ENCODE measurements at places on chromosomes 13 and 19.
A peak's percentile ranks its signal among the peaks of the same experiment; 100 is the strongest.

DNA sequence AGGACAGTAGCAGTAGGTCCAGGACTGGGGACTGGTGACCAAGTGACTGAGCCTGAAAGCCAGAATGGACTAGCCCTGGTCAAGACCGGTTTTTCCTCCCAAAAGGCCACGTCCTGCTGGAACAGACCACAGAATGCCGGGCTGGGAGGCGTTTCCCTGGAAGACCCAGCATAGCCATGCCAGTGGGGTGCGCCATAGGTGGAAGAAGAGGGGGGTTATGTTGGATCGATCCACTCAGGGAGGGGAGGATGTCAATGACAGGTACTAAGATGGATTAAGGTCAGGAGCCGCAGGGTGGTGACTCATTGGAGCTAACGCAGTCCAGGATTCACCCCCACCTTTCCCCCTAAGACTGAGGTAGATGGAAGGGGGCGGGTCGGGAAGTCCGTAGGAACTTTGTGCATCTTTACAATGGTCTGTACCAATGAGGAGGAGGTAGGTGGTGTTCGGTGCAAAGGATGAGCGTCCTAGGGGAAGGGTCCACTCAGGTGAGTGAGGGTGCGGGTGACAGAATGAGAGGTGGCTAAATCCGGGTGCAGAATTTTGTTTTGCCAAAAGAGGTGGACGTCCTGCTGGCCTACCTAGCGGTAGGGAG lies 21.0 kb downstream of the VASP start:
- no peak for DNase-seq

DNA sequence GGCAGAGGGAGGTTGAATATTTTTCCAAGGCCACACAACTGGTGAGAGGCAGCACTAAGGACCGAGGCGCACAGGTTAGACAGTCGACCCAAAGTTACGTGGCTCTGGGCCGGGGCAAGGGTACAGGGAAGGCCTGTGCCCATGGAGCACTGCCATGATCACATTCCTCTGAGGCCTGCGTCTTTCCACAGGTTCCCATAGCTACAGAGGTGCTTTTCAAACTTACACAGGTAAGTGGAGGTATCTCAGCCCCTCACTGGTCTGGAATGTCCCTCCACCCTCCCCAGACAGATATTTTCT lies 814 bp downstream of the ZNF211 start:
- DNase-seq: no peak

- no peak for DNase-seq
These were observed 884.3 kb upstream of the PCDH20 start for GRCh38 chr13:62299988-62300387.

GRCh38 chr19:50025794-50026549 lies at the start of gene ZNF473:
TSS of gene ZNF473 (plus strand) at chr19:50026005. CDS start at chr19:50031083, 5,078 bp downstream.
- DNase-seq: peak; percentile 84

DNA sequence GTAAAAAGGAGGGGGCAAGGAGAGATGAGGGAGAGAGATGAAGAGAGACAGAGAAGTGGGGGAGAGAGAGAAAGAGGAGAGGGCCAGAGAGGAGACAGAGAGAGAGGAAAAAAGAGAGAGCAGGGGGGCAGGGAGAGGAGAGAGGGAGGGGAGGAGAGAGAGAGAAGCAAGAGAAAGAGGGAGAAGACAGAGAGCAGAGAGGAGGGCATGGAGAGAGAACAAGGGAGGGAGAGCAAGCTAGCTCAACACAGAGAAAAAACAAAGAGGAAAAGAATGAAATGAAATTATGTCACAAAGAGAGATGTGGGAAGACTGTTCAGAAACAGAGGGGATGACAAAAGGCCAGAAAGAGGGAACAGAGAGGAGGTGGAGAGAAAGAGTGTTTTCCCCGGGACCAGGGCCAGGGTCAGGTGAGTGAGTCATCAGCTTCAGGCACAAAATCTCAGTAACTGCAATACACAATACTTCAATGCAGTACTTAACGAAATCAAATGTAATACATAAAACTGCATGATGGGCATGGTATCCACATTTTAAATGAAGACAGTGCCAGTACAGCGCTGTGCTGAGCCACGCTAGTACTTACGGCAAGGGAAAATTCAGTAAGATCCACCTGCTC lies 4.8 kb downstream of the KLK7 start:
- no peak for DNase-seq

- DNase-seq: peak; percentile 66
These were observed 27.2 kb downstream of the PBX4 start for GRCh38 chr19:19591133-19591825.

- no peak for DNase-seq
These were observed 71.1 kb downstream of the PIBF1 start for GRCh38 chr13:72853000-72853399.

DNA sequence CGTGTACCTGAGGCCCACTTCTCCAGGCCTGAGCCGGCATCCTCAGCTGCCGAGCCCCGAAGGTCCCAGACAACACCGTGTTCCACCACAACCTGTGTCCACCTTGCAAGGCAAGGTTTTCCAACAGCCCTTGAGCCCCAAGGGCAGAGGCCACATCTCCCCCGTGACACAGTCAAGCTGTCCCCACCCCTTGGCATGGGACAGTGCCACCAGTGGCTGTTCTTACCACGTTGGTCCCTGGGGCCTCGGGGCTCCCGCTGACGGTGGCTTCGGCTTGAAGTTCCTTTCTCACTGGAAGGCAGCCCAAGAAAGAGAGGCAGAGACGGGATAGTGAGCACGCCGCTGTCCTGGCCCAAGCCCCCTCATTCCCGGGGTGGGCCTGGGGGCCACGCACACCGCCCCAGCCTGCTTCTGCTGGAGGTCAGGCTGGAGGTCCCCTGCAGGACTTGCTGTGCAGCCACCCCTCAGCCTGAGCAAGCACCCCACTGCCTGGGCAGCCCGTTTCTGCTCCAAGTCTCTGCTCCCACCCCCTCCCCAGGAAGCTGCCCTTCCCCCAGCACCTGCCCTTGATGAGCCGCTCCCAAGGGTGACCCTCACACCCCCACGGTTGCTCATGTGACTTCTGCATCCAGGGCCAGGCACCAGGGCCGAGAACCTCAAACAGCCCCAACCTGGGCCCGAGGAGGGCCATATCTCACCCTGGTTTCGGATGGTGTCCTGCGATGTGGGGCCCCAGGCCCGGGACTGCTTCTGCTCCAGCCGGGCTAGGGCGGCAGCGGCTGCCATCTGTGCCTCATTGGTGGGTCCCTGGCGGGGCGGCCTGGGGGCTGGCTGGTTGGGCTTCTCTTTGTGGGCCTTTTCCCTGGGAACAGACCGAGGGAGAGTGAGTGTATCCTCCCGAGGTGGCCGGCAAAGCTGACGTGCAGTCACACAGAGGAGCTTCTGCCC lies 4.1 kb downstream of the UBXN6 start:
- DNase-seq: no peak

DNA sequence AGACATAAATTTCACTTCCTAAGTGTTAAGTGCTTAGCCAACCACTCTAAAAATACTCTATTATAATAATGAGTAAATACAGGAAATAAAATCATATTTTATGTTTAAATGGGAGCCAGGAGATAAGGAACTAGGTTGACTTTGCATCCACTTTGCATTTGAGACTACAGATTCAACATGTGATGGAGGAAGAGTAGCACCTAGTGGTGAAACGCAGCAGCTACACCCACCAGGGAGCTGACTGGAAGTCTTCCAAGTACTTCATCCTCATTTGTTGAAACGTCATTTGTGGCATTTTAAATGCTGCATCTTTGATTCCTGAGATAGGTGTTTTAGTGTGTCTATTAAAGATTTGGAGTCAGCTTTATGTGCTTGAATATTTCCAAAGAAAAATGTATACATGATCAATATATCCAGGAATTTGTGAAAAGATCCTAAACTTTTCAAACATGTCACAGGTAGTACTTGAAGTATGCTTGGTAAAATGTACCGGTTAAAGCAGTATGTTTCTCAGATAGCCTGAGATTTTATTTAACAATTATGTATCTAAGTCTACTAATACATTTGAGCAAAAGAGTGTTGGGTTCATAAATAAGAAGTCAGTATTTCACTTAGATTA lies 17.4 kb upstream of the KCTD12 start:
- DNase-seq: peak; percentile 32

DNA sequence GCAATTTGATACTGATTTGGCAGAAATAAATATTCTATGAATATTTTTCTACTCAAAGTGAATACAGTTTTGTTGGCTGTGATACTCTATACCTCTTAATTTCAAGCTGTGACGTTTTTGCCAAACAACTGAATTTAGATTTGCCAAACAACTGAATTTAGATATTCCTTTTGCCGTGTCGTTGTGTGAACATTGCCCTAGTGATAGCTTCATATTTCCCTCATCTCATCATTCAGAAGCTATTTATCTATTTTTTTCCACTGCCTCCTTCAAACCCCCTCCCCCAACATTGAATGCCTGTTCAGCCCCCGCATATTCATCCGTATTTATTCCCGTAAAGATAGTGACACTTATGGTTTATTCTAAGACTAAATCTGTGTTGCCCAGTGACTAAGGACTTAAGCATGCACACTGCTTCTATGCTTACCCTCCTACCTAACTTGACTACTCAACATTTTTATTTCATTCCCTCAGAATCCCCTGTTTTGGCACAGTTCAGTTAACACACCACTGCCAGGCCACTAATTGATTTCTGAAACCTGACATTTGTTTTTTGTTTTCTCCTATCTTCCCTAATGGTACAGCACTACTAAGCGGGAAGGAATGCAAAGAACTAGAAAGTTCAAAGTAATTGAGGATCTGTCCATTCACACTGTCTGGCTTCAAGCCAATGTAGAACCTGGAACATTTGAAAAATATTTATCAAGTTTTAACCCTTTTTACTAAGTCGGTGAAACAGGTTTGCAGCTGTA lies 2.8 kb upstream of the KLF5 start:
- DNase-seq: no peak

GRCh38 chr13:110574161-110574560 lies 12.6 kb upstream of the RAB20 start:
- no peak for DNase-seq

GRCh38 chr19:3969435-3970312 lies 1.2 kb downstream of the DAPK3 start:
- no peak for DNase-seq

DNA sequence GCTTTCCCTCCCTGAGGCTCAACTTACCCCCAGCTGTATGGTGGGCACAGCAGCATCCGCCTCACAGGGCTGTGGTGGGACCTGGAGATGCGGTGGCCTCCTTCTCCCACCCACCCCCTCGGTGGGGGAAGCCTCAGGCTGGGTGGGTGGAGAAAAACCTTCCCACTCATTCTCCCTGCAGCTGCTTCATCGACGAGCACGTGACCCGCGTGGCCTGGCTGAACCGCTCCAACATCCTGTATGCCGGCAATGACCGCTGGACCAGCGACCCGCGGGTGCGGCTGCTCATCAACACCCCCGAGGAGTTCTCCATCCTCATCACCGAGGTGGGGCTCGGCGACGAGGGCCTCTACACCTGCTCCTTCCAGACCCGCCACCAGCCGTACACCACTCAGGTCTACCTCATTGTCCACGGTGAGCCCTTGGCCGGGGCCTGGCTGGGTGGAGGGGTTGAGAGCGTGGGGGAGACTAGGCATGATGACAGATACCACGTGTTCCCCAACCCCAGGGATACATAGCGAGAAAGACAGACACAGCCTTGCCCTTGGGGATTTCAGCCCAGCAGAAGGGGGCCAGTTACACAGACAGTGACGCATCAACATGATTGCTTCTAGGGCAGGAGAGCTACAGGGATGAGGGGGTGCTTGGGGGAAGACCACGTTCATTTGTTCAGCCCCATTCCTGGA lies 12.2 kb downstream of the IGLON5 start:
- DNase-seq: no peak

DNA sequence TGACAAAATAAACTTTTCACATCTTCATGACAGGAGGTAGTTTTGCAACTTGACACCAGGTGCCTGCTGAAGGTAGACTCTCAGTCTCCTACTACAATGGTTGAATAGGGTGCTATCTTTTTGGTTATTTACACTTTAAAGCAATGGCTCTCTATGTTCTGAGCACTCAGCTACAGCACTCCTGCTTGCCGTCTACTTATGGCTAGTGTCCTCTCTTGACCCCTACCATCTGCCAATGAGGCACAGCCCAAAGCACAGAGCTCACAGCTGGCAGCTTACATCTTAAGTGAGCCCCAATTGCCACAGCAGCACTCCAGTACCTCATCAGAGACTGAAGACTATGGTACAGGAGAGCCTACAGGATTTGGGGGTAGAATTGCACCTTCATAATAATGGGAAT lies 11.4 kb downstream of the ZNF708 start:
- DNase-seq: no peak

GRCh38 chr13:30679483-30680330 lies 55.6 kb upstream of the ALOX5AP start:
- DNase-seq: no peak

- DNase-seq: no peak
These were observed 11.4 kb upstream of the ZNF414 start for GRCh38 chr19:8525401-8525684.

- DNase-seq: no peak
These were observed 17.8 kb downstream of the EML2 start for GRCh38 chr19:45621389-45621788.

- DNase-seq: no peak
These were observed 1092.3 kb downstream of the EFNB2 start for GRCh38 chr13:105442949-105443699.

All from stimulated activated CD4-positive, alpha-beta T cell treated with anti-CD3 and anti-CD28 coated beads, Interleukin-15, amount 100 ng/mL, for 48 hours (primary cell).